ENCODE measurements at places on chromosomes 16 and 17. TPM values are rescaled to one million over a fixed set of nuclear protein-coding genes. Genes with fewer than 3 reads are reported as not detected.

GRCh38 chr16:49738832-49739231, 117.1 kb downstream of the ZNF423 start:
- DNase-seq = no peak

DNA sequence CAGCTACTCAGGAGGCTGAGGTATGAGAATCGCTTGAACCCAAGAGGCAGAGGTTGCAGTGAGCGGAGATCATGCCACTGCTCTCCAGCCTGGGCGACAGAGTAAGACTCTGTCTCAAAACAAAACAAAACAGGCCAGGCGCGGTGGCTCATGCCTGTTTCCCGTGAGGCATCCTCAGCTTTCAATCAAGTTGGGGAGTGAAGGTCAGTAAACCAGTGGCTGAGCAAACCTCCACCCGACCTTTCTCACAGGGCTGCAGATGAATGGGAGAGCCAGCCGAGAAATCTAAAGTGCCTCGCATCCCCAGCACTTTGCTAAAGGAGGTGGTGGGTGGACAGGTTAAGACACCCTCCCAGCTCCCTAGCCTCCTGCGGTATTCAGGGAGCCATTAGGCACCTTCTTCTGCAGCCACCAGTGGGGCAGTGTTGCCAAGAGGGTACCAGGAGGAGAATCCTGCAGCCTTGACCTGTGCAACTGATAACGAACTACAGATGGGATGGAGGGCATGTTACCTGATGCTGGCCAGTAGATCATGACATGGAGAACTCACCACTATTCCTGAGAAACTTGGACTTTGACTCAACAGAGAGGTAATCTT, 59.0 kb downstream of the KPNA2 start:
- no peak for DNase-seq

DNA sequence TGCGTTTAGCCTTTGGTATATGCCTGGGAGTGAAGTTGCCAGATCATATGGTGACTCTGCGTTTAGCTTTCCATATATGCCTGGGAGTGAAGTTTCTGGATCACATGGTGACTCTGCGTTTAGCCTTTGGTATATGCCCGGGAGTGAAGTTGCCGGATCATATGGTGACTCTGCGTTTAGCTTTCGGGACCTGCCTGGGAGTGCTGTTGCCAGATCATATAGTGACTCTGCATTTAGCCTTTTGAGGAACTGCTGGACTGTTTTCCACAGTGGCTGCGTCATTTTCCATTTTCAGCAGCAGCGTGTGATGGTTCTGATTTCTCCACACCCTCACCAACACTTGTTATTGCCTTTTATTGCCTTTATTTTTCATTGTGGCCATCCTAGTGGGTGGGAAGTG, 73.0 kb downstream of the OR1D5 start:
- DNase-seq = no peak

GRCh38 chr16:48300391-48300856, 53.1 kb upstream of the ABCC11 start:
- DNase-seq = peak; percentile 38

DNA sequence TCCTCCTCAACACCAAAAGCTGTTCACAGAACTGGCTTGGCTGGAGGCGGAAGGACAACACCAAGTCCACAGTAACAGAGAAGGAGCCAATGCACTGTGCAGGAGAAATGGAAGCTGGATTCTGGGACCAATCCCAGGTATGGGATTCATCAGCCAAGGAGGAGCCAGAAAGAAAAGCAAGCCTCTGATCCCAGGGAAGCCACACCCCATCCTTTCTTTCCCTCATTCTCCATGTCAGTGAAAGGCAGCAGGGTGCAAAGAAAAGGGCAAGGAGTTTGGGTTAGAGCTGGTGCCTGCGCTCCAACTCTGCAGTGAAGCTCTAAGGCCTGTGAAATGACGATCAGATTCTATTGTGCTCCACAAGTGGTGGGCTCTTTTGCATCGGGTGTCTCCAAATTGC, 11.0 kb downstream of the DCAKD start:
- DNase-seq = no peak

- no peak for DNase-seq
Measured at GRCh38 chr16:50011707-50012106, 13.3 kb upstream of the CNEP1R1 start.

- DNase-seq = no peak
Measured at GRCh38 chr17:70891306-70891705, 722.0 kb downstream of the KCNJ2 start.

- no peak for DNase-seq
Measured at GRCh38 chr17:9050801-9051401, 29.6 kb downstream of the NTN1 start.

- no peak for DNase-seq
Measured at GRCh38 chr16:88437367-88437964, 15.6 kb upstream of the ZFPM1 start.

DNA sequence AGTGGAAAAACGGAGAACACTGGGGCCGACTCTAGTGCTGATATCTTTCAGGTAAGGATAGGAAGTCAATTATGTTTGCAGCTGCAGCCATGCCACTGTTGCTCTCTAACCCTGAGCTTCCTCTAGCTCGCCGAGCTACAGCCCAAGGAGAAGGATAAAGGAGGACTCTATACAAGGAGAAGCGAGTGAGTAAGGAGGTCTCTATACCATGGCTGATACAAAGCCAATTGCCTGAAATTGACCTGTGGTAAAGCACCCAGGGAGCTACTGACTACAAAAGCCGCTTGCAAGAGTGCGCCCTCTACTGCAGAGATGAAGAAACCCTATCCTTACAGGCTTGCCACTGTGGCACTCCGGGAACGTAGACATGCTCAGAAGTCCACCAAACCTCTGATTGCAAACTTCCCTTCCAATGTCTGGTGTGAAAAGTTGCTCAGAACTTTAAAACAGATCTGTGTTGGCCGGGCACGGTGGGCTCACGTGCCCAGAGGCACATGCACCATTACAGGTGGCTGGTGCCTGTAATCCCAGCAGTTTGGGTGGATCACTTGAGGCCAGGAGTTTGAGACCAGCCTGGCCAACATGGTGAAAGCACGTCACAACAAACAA, 10.8 kb upstream of the SLC46A1 start:
- no peak for DNase-seq

GRCh38 chr17:68577497-68577821, 23.7 kb downstream of the FAM20A start:
- DNase-seq = no peak

Gene C17orf100
- 0.63 TPM for total RNA-seq

Gene ABCC6
- total RNA-seq = 2.0 TPM

Gene MED1
- total RNA-seq = 21.1 TPM

Gene KCNJ16
- not detected for total RNA-seq

Gene FA2H
- 0.29 TPM for total RNA-seq

Gene FOXN1
- total RNA-seq = not detected
